Frontal cortex (tissue), 4 donors: ENCODE measurements at places on chromosomes 13 and 19.
A peak's percentile ranks its signal among the peaks of the same experiment; 100 is the strongest.

DNA sequence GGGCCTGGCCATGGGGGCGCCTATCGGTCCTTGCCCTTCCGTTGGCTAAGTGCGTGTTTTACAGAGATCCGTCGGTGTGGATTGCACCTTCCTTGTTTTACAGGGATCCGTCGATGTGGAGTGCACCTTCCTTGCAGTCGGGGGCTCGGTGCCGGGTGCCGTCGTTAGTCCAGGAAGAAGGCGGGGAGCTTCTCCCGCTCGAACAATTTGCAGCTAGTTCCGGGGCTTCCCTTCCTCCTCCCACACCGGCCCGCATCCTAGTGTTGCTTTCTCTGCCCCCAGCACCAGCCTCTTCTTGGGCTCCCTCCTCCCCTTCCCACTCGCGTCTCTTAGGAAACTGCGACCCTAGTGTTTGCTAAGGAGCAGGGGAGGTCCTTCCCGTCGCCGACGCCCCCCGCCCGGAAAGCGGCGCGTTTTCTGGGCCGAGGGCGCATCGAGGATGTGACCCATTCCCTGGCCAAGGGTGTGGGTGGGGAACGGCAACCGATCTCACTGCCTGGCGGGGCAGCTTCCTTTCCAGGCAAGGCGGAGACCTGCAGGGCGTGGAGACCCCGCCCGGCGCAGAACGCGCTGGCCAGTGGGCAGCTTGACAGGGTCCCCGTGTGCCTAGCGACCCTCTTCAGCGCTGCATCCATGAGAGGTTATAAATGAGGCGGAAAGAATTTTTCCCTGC, 75.7 kb upstream of the ZNF91 start:
- no peak for DNase-seq

DNA sequence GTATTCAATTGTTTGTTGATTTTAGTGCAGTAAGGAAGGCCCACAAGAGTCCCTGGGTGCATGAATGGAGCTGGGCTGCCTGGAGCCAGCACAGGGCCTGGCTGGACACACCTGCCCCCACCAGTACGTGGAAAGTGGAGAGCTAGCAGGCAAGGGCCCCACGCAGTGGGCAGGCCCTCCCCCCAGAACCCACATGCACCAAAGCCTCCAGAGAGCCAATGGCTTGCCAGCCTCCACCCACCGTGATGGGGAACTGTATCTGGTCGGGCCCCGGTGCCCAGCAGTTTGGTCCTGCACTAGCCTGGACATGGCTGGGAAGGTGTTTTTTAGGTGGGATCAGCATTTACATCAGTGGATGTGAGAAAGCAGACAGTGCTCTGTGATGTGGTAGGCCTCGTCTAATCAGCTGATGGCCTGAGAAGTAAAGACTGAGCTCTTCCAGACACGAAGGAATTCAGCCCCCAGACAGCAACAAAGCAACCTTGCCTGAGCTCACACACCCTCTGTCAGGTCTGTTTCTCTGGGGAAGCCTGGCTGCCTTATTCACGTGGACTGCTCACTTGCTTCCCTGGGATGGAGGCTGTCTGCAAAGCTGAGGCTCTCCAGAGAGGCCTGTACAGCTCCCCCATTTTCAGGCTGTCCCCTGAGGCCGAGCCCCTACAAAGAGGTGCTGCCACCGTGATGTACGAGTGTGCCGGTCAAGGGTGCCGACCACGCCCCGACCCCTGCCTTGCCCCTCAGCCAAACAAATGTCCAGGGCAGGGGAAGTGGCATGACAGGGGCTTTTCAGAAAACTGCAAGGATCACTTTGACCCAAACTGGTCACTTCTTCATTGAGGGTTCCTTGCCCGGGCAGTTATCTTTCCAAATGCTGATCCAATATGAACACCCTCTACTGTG, 27.5 kb downstream of the RAB20 start:
- DNase-seq, result no peak

DNA sequence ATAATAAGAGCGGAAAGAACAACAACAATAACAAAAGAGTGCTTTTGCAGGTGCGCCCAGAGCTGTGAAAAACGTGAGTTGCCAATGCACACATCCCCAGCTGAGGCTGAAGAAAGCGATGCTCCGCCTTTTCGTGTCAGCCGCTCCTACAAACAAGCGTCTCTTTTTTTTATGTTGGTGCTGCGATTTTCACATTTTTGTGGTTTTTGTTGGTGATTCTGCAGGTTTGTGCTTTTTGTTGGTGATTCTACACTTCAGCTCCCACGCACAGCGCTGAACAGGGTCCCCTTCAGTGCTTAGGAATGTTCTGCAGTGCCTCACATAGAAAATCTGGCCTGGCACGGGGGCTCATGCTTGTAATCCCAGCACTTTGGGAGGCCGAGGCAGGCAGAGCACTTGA, 7.3 kb upstream of the SBK3 start:
- DNase-seq, result no peak

GRCh38 chr19:57786286-57786685, 16.8 kb downstream of the ZNF586 start:
- no peak for DNase-seq

DNA sequence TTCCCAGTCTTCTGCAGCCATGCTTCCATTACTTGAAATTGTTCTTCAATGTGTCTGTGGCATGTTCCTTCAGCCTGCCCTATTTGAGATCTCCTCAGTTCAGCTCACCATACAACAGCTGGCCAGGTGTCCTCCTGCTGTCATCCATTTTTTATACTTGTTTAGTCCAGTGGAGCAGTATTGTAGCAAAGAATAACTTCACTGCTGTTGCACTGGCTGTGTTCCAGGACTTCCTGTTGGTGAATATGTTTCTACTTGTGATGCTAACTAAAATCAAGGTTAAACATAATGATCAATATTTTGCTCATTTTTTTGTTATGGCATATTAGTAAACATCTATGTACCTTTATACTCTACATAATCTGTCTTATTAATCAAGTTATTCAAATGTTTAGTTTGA, 1394.1 kb downstream of the PCDH9 start:
- no peak for DNase-seq

DNA sequence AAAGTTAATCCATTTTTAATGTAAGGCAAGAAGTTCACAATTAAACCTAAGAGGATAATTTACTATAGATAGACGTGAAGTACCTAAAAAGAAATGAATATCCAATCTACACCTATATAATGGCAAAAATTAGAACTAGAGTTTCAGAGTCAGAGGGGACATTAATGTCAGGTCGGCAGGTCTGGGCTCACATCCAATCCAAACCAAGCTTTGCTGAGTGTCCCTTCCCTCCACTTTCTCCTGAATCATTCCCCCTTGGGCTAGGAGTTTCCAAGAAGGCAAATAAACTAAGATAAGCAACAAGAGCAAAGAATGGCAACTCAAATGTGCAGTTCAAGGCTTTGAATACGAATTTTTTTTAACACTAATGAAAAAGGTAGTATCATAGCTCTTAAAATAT, 2.9 kb downstream of the FLT3 start:
- DNase-seq, result no peak

DNA sequence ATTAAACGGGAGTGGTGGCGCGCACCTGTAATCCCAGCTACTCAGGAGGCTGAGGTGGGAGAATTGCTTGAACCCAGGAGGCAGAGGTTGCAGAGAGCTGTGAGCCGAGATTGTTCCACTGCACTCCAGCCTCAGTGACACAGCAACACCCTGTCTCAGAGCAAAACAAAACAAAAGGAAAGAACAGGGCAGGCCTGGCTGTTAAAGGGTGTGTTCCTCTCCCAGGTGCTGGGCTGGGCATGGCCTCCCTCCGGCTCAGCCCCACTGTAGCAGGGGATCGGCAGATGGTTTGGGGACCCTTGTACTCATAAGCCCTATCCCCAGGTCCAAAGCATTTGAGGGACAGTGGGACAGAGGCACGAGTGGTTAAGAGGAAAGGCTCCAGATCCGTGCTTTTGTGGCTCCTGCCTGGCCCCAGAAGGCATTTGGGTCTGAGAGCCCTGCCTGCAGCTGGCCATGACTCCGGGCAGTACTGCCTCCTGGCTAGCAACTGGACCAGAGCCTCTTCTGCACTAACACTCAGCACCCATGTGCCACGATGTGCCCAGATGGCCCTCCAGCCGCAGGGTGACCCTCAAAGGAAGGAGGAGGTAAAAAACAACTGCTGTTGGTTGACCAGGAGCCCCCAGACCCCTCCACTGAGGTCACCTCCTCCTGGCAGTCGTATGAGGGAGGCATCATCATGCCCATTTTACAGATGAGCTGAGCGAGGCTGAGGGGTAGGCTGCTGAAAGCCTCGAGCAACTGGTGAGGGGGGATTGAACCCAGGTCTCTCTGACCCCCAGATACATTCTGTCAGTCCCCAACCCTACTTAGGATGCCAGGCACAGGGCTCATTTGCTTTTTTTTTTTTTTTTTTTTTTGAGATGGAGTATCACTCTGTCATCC, 10.0 kb downstream of the RFX1 start:
- DNase-seq, result no peak

- DNase-seq, result no peak
These were observed 676 bp upstream of the ZNF574 start for GRCh38 chr19:42075364-42075615.

DNA sequence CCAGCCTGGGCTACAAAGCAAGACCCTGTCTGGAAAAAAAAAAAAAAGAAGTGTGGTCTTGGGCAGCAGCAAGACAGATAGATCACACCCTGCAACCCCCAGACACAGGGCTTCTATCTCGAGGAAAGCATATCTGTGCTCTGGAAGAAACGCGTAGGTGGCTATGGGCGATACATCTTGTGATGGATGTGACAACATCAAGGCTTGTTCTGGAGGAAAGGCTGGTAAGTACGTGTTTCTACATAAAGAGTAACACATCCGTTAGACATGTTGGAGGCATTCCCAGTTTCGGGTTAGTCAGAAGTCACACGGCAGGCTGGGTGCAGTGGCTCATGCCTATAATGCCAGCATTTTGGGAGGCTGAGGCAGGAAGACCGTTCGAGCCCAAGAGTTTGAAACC, 6.6 kb upstream of the DHDH start:
- DNase-seq, result no peak

DNA sequence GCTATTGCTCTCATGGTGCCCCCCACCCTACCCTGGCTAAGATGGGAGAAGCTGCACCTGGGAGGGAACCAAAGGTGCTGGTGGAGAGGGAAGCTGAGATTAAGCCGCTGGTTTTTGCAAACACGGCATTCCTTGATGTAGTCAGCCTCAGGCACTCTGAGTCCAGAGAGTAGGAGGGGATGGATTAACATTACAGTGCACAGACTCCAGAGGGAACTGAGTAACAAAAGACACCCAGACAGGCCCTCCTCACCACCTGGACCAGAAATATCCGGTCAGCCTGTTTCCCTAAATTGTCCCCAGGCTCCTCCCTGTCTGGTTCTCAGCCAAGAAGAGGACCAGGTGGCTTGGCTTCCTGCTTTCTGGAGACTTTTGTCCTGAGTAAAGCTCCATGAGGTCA, 28.9 kb upstream of the PABPC3 start:
- DNase-seq, result no peak

DNA sequence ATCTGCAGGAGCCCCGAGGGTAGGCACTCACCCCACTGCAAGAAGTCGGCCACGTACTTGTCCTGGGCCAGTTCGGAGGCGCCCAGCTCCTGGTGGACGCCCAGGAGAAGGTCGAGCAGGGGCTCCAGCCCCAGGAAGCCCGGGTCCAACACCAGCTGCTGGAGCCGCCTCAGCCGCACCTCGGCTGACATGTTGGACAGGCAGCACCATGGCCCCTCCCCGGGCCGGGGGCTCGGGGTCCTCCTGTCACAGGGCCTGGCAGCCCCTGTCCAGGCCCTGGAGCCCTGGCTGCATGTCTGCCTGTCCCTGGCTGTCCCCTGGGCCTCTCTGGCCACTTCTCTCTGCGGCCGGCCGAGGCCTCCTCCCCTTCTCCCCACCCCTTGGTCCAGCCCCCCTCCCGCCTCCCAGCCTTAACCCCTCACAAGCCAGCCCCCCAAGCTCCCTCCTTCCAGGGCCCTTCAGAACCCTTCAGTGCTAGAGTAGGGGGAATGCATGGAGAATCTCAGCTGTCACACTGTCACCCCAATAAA, at the start of gene DMPK:
Gene DMPK (minus strand): TSS at position 329 of the 530 bp plus-strand sequence. CDS start 138 bp downstream, at position 191.
- peak; percentile 69 for DNase-seq

- no peak for DNase-seq
These were observed 342.6 kb downstream of the MZT1 start for GRCh38 chr13:72384879-72385278.
